ENCODE measurements at places on chromosomes 13 and 19. TPM values are rescaled to one million over a fixed set of nuclear protein-coding genes. Genes with fewer than 3 reads are reported as not detected.

The STOML3 gene
- not detected for polyA plus RNA-seq

DNA sequence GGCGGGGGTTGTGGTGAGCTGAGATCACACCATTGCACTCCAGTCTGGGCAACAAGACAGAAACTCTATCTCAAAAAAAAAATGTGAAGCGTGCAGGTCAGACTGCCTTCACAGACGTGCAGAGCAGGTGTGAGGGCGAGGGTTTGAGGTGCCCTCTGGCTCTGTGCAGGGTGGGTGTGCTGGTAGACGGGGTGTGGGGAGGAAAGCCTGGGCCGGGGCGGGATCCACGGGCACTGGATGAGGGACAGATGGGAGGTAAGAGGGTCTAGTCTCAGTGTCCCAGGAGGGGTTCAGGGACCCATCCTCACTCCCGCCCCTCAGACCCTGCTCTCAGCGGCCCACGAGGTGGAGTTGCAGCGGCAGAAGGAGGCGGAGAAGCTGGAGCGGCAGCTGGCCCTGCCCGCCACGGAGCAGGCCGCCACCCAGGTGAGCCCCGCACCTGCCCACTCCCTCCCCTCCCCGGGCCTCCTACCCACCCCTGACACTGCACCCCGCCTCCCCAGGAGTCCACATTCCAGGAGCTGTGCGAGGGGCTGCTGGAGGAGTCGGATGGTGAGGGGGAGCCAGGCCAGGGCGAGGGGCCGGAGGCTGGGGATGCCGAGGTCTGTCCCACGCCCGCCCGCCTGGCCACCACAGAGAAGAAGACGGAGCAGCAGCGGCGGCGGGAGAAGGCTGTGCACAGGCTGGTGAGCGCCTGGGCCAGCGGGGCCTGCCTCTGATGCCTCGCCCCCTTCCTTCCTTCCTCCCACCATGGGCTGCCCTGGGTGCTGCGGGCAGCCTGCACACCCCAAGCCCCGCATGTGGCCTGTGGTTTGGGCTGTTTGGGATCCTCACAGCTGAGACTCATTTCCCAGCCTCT is 9.1 kb downstream of the NOP53 start:
- DNase-seq, result no peak

DNA sequence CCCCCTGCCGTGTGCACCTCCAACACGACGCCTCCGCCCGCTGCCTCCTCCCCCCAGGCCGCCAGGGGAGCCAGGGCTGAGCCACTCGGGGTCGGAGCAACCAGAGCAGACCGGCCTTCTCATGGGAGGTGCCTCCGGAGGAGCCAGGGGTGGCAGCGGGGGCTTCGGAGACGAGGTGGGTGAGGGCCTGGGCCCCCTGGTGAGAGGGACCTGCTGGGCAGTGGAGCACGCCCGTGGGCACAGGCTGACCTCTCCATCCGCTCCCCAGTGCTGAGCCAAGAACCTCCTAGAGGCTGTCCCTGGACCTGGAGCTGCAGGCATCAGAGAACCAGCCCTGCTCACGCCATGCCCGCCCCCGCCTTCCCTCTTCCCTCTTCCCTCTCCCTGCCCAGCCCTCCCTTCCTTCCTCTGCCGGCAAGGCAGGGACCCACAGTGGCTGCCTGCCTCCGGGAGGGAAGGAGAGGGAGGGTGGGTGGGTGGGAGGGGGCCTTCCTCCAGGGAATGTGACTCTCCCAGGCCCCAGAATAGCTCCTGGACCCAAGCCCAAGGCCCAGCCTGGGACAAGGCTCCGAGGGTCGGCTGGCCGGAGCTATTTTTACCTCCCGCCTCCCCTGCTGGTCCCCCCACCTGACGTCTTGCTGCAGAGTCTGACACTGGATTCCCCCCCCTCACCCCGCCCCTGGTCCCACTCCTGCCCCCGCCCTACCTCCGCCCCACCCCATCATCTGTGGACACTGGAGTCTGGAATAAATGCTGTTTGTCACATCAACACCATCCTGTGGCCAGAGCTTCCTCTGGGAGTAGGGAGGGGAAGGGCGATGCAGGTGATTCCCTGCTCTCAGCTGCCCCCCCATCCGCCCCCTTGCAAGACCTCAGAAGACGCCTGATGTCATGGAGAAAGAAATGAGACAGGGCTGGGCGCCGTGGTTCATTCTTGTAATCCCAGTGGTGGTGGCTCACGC is 12.0 kb downstream of the BCAM start:
- no peak for DNase-seq

GRCh38 chr13:109096101-109096500 is 466.7 kb downstream of the MYO16 start:
- DNase-seq, result no peak

DNA sequence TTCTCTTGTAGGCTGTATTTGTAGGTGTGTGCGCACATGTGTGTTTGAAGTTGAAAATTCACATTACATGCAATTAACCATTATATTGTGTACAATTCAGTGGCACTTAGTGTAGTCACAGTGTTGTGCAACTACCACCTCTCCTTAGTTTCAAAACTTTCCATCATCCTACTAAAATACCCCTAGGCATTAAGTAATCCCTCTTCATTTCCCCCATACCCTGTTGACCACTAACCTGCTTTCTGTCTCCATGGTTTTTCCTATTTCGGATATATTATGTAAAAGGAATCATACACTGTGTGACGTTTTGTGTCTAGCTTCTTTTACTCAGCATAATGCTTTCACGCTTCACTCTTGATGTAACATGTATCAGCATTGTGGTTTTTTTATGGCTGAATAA is 16.1 kb downstream of the LSM14A start:
- no peak for DNase-seq

DNA sequence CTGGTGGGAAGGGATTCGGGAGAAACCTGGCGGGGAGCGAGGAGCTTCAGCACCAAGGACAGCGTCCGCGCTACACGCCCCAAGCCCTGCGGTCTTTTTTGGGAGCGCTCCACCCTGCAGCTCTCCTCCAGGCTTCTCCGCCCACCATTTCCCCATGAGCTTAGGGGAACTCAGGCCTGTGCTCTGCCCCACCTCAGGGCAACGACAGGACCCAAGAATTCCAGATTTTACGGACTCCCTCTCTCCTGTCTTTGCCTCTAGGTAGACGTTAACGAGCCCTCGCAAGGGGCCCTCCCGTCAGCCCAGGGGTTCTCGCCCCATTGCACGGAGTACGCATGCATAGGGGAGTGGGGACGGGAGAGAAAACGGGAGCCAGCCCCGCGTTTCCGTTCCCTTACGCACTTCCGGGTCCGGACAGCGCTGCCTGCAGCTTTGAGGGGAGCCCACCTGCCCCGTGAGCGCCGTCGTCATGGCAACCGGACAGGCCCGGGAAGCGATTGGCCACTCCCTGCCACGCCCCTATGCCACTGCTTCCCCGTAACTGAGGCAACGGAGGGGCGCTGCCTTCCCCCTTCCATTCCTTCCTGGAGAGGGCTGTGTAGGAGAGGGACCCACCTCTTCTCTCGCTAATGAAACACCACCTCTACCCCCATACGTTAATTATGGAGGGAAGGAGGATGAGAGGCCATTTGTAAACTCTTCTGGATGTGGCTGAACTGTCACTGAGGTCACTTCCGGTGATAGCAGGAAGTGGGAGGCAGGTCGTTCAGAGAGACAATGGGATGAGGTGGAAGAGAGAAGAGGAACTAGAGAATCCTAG is 20.8 kb downstream of the NOVA2 start:
- no peak for DNase-seq

The MIA gene
- 3.3 TPM for polyA plus RNA-seq

DNA sequence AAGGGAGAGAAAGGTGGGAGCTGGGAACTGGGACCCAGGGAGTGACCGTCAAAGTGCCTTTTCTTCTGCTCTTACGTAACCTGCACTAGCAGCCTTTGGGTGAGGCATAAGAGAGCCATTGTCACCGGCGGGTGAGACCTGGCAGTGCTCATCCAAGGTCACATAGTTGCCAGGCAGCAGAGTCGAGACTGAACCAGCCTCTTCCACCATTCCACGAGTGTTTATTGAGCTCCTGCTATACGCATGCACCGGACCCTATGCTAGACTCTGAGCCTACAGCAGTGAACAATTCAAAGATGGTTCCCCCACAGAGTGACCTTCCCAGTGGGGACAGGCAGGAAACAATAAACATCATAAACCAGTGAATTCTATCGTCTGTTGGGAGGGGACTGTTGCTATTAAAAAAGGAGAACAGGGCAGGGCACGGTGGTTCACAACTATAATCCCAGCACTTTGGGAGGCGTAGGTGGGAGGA is 18.6 kb upstream of the STRN4 start:
- DNase-seq, result no peak

- no peak for DNase-seq
These were observed 25.3 kb downstream of the RNASEH2B start for GRCh38 chr13:50934735-50935435.

The PLIN4 gene
- 0.11 TPM for polyA plus RNA-seq

GRCh38 chr19:11560404-11561051 is 1.5 kb upstream of the ELOF1 start:
- peak; percentile 83 for DNase-seq

GRCh38 chr13:21997726-21998125 is 326.9 kb downstream of the FGF9 start:
- no peak for DNase-seq

DNA sequence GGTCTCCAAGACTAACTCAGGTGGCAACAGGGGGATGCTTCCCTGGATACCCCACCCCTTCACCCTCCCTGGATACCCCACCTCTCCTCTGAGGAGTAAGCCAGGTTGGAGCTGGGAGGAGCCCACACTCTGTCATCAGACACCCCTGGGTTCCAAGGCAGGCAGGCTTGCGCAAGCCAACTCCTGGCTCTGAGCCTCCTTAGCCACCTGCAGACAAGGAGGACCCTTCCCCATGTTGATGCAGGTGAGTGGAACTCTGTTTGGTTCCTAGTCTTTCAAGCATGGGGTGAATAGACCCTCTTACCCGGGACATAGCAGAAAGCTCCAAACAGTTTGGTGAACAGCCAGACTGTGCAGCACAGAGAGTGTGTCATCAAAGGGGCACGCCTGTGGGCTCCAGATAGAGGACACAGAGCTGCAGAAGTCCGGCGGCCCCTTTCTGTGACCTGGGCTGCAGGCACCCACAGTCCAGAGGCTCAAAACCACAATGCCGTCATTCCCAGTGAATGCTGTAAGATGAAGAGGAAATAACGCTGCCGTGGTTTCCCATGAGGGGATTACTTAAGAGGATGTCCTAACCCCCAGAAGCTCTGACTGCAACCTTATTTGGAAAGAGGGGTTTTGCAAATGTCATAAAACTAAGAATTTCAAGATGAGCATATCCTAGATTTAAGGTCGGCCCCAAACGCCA is 12.1 kb upstream of the HAS1 start:
- no peak for DNase-seq

The MYH14 gene
- not detected for polyA plus RNA-seq

DNA sequence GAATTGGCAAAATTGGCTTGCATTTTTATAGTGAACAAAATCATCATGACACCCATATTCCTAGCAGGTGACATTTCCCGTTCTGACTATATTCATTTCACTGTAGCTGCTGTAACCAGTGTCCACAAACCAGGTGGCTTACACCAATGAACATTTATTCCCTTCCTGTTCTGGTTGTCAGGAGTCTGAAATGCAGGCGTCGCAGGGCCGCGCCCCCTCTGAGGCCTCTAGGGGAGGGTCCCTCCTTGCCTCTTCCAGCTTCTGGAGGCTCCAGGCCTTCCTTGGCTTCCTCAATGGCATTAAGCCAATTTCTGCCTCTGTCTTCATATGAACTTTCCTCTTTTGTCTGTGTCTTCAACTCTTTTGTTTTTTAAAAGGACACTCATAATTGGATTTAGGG is 6.5 kb upstream of the RLN3 start:
- no peak for DNase-seq

DNA sequence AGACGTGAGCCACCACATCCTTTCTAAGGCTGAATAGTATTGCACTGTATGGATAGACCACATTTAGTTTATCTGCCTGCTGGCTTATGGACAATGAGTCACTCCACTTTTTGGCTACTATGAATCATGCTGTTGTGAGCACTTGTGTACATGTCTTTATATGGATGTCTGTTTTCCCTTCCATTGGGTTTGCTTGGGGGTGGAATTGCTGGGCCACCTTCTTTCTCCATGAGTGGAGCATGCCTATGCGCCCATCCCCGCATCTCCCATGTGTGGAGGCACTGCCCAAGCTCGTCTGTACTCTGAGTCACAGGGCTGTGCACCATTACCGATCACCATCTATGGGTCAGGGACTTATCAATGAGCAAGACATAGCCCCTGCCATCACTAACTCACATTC is 127.2 kb upstream of the GJB6 start:
- DNase-seq, result no peak

DNA sequence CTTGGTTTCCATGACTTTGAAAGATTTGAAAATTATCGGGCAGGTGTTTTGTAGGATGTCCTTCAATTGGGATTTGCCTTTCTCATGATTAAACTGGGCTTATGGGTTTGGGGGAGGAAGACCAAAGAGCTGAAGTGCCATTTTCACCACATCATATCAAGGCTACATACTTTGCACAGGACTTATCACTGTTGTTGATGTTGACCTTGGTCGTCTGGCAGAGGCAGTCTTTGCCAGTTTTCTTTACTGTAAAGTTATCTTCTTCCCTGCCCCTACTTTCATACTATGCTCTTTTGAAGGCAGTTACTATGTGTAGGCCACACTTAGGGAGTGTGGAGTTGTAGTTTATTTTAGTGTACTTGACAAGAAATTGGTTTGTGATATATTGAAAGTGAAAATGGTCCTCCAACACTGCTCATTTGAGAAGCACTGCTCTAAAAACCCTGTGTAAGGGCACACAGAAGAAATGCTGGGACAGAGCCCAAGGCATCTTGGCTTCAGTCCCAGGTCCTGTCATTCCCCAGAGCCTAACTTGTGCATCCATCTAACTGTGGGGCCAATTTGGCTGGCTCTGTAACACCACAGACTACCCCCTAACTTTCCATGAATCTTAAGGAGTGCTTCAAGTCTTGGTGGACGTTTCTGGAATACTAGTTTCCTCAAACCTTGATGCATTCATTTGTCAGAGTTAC is 384.9 kb downstream of the KCNRG start:
- DNase-seq, result no peak

- DNase-seq, result no peak
These were observed 16.9 kb upstream of the TEX29 start for GRCh38 chr13:111303559-111303958.

The ZC3H13 gene
- polyA plus RNA-seq, result 55.9 TPM

The ZNF699 gene
- 1.4 TPM for polyA plus RNA-seq

- DNase-seq, result no peak
These were observed 360 bp downstream of the DDX39A start for GRCh38 chr19:14418856-14419105.

The UBE2L5 gene
- 0.21 TPM for polyA plus RNA-seq

GRCh38 chr19:55391702-55392615 is 6.2 kb downstream of the RPL28 start:
- DNase-seq, result no peak

The NFIX gene
- 0.53 TPM for polyA plus RNA-seq

The ARHGEF18 gene
- 13.9 TPM for polyA plus RNA-seq
